Progenitor cell of endocrine pancreas (in vitro differentiated cells): ENCODE measurements at places on chromosomes 3 and 15.

- no peak for DNase-seq
Measured at GRCh38 chr15:62958528-62959363, 83.8 kb upstream of the TPM1 start.

- DNase-seq, result no peak
Measured at GRCh38 chr15:27744641-27745040, 354.5 kb downstream of the OCA2 start.

DNA sequence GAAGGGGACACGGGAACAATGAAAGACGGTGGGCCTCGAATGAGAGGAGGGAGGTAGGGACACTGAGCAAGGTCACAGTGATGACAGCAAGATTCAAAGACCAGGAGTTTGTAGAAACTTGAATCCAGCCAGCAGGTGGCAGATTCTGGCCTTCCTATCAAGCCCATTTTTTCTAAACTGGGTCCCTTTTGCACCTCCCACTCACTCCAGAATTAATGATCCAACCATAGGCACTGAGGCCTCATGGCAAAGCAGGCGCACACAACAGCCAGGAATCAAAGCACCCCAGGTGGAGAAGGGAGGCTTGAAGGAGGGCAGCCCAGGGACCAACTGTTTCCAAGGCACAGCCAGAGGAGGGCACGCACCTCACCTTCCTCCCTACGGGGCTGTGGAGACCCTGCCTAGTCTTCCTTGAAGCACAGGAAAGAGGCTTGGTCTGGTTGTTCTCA lies 90.2 kb downstream of the ANP32A start:
- DNase-seq, result no peak

DNA sequence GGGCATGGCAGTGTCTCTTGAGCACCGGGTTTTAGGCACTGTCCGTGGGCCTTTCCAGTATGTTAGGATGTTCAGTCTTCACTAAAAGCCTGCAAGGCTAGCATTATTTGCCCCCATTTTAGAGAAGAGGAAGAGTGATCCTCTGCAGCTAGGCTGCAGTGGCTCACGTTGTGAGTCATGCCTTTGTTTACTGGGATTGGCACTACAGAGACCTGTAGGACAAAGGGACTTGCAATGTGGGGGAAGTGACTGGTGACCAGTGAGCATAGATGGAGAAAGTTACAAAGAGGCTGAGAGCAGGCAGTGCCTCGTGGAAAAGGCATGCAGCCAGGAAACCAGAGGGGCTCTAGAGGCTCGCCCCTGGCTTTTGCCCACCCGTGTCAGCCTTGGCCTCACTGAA lies 26.8 kb upstream of the CPNE9 start:
- DNase-seq, result no peak

DNA sequence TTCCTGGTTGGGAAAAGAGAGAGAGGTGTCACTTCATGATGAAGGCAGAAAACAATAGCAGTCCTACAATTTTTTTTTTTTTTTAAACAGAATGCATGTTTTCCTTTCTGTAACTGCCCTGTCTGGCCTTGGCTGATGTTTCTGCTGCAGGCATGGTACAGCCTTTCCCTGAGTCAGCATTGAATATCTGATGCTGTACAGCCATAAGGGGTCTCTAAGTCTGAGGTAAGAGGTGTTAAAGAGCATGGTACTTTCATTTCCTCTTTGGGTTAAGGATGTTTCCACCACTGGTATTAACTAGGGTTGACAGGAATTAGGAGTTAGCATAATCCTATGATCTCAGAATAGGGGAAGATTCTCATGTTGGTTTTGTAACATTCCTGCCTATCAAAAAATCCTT lies 147.4 kb downstream of the CHST2 start:
- DNase-seq, result no peak

DNA sequence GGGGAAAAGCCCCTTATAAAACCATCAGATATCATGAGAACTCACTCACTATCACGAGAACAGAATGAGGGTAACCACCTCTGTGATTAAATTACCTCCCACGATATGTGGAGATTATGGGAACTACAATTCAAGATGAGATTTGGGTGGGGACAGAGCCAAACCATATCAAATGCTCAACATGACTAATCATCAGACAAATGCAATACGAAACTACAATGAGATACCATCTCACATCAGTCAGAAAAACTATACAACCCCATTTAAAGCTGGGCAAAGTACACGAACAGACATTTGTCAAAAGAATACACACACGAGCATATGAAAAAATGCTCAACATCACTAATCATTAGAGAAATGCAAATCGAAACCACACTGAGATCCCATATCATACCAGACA lies 67.7 kb downstream of the SCAPER start:
- no peak for DNase-seq

DNA sequence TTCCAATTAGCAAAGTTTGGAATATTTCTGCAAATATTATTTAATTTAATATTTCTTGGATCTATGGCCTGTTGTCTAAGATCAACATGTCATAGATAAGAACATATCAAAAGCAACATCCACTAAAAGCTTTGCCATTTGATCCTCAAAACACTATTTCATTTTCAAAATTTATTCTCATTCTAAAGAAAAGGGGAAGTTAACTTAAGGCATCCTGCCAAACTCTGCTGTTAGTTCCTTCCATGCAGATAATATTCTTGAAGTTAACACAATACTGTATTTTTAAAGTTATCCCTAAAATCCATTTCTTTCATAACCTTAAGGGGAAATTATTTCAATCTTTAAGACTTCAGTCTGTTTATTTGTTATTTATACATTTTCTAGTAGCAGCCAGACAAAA lies 28.2 kb upstream of the GBE1 start:
- DNase-seq, result no peak

GRCh38 chr15:23038726-23039142 lies 635 bp downstream of the TUBGCP5 start:
- DNase-seq, result no peak
